Activated T-cell treated with anti-CD3 and anti-CD28 coated beads for 1 hour (primary cell): ENCODE measurements at places on chromosomes 7 and 10.

GRCh38 chr7:82704121-82704520 is 260.5 kb upstream of the CACNA2D1 start:
- DNase-seq = no peak

DNA sequence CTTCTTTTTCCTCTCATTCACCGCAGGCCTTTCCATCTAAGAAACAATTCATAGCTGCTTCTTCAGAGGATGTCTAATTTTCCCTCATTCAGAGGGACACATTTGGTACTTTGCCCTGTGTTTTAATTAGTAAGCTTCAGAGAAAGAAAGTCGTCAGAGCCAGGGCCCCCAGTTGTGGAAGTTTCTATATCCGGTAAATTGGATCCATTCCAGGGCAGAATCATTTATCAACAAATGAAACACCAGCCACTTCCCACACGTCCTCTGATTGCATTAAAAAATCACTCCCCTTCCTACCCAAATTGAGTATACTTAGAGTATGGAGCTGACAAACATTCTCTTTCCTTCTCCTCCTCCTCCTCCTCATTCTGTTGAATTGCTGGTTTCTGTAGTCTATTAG is 205.8 kb upstream of the HDAC9 start:
- no peak for DNase-seq

DNA sequence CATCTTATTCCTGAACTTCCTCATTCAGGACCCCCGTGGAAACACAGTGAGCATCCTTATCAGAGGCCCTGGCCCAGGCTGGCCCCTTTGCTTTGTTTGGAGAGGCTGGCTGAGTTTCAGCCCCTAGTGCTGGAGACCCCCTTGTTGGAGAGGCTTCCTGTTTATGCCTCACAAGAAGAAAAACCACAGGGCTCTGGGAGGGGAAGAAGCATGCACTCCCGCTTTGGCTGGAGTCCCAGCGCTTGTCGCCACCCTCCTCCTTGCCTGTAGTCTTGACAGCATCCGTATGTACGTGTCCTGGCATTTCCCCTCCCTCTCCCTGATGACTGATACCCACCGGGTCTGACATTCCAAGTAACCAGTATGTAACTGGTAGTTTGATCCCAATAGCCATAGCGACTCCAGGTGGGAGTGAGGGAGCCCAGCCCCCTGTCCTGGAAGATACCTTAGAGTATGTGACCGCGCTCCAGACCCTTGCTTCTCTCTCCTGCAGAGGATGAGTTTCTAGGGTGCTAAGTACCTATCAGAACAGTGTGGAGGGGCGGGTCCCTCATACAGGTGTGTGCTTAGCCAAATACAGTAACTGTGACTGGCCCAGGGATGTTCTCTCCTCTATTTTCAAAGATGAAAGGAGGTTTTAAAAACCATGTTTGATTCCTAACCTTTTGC is 6.9 kb upstream of the ATP6V0E2 start:
- no peak for DNase-seq

DNA sequence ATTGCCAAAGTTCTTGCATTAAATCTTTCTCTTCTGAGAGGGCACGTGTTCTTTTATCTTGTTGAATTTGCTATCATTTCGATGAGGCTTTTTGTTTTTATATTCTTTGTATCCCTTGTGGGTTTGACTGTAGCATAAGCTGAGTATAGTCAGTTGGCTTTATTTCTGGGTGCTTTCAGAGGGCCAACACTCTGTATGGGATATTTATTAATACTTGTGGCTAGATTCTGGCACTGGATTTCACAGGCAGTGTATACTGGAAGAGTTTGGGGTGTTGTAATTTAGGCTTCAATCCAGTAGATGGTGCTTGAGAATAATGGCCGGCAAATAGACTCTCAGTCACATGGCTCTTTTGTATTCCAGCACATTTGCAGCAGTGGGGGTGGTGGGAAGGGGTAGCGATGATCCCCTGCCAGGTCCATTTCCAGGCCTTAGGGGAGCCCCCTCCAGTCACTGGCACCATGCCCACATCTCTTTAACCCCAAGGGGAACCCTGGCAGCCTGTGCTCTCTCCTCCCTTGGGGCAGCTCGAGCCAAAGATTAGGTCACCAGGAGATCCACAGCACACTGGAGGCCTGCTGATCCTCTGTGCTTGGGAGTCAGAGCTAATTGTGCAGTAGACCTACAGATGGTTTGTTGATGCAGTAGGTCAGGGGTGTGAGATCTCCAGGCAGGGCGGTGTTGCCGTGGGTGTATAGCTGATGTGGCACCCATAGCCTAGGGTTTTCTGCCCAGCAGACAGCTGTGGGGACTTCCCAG is 81.8 kb downstream of the PTPN20 start:
- DNase-seq = no peak

DNA sequence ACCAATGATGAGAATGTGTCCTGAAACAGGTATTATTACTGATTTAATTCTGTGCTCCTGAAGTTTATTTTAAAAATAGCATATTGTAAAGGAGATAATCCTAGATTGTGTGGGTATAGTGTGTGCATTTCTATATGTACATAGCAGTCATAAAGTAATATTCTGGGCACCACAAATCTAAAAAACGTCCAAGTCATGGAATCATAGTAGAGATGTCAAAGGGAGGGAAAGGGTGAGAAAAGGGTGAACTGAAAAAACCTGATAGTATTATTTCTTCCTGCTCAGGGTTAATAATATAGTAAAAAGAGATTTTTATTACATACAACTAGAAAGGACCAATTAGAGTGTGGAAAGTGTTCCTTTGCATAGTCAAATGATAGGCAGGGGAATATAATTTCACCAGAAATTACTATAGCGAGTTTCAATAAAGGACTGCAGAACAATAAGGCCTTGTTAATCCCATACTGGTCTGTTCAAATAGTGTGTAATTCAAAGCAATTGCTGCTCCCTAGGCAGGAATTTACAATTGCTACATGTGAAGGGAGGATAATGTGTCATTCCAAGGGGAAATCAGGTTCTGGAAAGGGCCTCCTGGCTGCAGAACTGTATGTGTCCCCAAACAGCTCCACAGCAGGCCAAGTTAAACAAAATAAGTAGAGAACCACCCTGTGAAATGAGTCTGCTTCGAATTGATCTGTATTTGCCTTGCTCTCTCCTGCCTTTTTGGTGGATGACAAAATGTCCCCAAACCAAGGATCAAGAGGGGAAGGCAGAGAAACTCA is 42.5 kb upstream of the KMT2E start:
- no peak for DNase-seq

DNA sequence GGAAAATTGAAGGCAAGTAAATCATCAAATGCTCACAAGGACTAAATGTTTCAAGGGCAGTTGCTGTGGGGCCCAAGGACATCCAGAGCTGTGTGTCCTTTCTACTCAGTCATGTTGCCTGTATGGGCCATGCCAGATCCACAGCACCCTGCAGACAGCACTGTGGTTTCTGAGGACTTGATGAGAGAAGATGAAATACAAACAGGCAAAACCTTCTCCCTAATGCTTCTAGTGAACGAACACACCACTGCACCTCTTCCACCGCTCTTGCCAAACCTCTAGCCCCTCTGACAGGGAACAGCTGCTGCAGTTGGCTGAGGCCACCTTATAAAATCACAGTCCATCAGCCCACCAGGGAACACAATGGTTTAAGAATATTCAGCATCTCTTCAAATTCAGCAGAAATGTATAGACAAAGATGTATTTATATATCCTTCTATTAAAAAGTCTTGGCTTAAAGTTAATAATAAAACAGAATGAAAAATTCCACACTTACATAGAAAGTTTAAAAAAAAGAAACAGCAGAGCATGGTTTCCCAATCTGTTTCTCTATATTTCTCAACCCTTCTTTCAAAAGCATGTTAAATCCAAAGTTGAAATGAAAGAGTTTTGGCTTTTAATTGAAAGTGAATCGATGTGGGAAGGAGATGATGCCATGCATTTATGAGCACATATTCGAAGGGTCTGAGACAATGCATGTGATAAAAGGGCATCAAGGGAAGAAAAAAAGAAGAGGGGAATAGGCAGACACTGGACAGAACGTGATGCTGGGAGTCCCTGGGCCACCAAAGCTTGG is 14.0 kb downstream of the CYP3A7 start:
- DNase-seq = no peak
